ENCODE measurements at places on chromosomes 6 and 20.

GRCh38 chr20:35991142-35991771 is 22.9 kb downstream of the CNBD2 start:
- DNase-seq, result no peak

DNA sequence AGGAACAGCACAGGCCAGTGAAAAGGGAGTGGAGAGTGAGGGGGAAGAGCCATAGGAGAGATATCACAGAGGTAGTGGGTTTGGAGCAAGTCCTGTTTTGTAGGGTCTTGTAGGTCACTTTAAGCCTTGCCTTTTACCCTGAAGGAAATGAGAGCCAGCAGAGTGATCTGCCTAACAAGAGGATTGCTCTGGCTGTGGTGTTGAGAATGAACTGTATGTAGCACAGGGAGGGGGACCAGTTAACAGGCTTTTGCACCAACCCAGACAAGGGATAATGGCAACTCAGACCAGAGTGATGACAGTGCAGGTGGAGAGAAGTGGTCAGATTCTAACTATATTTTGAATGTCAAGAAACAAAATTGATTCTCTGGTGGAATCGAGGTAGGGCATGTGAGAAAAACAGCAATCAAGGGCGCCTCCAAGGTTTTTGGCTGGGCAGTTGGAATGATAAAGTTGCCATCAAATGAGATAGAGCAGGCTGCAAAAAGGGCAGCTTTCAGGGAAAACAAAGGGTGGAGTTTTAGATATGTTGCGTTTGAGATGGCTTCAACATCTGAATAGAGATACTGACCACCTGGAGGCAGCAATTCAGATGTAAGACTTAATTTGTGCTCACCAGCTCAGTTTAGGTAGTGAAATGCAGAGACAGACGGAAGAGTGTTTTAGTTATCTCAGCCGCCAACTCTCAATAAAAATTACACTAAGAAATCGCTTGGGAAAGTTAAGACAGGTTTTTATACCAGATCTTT is 134.4 kb upstream of the BTBD3 start:
- DNase-seq, result no peak

DNA sequence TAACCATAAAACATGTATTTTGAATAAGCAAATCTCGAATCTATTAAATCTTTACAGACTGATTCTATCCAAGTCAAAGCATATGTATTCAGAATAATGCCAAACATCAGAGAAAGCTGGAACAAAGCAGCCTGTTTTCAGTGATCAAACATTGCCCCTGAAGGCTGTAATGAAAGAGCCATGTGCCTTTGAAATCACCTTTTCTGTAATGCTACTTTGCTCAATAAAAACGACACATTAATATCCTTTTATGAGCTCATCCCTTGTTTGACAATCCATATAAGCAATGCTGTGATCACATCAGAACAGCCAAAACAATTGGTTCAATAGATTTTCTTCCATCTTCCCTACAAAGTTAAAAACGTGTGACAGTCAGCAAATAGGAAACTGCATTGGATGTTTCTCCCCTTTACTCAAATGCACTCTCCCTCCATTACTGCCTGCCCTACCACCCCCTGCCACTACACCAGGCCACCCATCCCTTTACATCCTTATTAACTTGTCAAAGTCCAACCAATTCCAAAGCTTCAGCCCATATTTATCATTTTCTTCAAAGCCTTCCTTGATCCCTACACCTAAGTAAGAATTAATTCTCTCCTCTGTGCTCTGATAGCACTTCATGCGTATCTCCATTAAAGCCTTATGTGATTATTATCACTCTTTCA is 42.0 kb downstream of the THEMIS start:
- DNase-seq, result no peak

- DNase-seq, result no peak
Measured at GRCh38 chr6:161532536-161532935, 258.7 kb upstream of the AGPAT4 start.

- DNase-seq, result no peak
Measured at GRCh38 chr20:12113468-12114371, 196.0 kb downstream of the BTBD3 start.

GRCh38 chr20:59439243-59439642 is 138.8 kb downstream of the EDN3 start:
- DNase-seq, result no peak
